Esophagus squamous epithelium (tissue), 5 donors: ENCODE measurements at places on chromosomes 7 and 10. TPM values are rescaled to one million over a fixed set of nuclear protein-coding genes. Genes with fewer than 3 reads are reported as not detected.

The SUN3 gene
- not detected for total RNA-seq

GRCh38 chr7:140691376-140692045 is 5.0 kb upstream of the NDUFB2 start:
- no peak for DNase-seq

The GHRHR gene
- not detected for total RNA-seq

DNA sequence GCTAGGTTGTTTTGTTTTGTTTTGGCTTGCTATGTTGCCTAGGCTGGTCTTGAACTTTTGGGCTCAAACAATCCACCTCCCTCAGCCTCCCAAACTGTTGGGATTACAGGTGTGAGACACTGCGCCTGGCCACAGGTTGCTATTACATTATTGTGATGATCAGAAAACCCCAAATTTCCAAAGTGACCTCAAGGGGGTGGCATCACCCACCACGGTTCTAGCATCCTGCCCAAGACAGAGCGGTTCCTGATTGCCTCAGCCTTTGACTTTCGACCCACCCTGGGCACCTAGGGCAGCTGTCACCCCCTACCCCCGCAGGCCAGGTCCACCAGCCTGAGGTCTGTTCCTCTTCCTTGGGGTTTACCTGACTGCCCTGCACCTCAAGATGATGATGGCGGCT is 28.4 kb downstream of the SBDS start:
- no peak for DNase-seq

The CYP3A4 gene
- total RNA-seq, result not detected

The CLEC5A gene
- total RNA-seq, result 0.66 TPM
